ENCODE measurements at places on chromosomes 3 and 15. TPM values are rescaled to one million over a fixed set of nuclear protein-coding genes. Genes with fewer than 3 reads are reported as not detected.

- no peak for DNase-seq
Measured at GRCh38 chr15:80832686-80833085, 53.5 kb downstream of the CEMIP start.

GRCh38 chr3:171088496-171088895 lies 62.0 kb upstream of the SLC2A2 start:
- DNase-seq, result no peak

DNA sequence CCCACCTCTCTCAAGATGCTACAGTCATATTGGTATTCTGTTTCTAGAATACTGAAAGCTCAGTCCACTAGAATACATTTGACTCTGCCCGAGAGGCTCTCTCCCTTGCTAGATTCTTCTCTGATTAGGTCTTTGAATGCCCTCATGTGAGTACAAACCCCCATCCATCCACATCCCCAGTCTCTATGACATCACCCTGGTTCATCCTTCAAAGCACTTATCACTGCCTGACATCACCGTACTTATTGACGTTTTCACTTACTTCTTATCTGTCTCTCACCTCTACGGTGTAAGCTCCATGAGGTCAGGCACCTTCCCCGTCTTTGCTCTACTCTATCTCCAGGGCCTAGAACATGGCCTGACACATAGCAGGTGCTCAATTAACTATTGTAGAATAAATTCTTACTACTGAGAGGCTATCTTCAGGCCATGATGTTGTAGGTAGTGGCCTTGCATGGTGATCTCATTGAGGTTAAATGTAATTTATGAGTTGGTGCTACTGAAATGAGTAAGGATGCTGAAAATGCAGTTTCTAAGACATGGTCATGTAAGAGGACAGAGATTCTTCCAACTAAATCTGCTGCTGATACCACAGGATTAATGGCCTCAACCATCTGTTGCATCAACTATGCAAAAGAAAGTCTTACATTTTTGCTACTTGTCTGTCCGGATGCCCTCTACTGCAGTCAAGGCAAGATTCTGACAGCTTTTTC lies 26.8 kb downstream of the EOGT start:
- DNase-seq, result no peak

The EXD1 gene
- not detected for total RNA-seq

DNA sequence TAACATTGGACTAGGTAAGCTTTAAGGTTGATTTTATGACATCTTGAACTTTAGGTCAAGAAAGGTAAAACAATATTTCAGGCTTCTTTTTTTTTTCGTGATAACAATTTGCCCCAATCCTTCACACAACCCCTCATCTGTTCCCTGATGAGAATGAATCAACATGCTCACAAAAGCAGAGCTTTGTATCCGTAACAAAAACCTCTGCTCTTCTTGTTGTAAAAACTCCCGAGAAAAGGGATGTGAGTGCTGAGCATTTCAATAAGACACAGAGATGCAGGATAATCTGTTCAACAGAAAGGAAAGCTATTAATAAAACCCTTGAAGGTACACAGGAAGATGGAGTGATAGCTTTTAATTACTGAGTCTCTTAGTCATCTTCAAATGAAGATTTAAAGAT lies 94.3 kb downstream of the RAD18 start:
- no peak for DNase-seq

DNA sequence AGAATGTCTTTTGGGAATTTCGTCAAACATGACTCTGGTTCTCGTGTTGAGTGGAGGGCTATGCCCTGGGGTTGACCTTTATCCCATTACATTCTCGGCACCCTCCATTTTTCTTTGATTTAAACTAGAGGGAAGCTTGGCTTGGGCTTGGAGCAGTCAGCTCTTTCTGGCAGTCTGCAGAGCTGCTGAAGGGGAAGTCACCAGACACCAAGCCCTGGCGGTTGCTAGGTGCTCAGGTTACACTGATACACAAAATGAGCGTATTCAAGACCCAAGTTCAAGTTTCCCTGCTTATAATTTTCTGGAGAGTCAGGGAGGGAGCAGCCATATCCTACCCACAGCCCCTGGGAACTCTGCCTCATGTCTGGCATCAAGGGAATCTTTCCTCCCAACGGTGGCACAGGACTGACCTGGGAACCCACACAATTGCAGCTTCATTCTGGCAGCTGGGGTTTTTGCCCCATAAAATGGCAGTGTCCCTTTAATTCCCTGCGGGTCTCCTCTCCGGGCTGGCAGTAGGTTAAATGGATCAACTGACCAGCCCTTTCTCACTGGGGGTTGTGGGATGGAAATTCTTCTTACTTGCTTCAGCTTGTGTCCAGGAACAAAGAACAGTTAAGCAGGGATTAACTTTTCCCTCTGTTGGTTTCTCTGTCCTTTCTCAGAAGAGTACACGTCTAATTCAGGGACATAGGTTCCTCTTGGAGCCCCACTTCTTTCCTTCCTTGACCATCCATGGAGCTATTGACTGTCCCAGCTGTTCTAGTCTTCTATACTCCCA lies 110.0 kb upstream of the DLG1 start:
- no peak for DNase-seq

DNA sequence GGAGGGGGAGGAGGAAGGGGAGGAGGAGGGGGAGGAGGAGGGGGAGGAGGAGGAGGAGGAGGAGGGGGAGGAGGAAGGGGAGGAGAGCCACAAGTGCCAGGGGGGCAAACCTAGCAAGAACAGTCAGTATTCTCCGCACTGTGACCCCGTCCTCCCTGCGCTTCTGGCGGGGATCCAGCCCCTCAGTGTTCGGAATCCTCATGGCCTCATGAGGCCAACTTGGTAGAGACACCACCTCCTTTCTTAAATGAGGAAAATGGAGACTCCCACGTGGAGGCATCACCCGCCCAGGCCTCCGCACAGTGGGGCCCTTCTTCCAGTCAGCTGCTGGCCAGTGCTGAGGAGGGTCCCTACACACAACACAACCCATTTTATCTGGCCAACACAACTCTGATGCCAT lies 163.4 kb downstream of the XXYLT1 start:
- DNase-seq, result no peak

DNA sequence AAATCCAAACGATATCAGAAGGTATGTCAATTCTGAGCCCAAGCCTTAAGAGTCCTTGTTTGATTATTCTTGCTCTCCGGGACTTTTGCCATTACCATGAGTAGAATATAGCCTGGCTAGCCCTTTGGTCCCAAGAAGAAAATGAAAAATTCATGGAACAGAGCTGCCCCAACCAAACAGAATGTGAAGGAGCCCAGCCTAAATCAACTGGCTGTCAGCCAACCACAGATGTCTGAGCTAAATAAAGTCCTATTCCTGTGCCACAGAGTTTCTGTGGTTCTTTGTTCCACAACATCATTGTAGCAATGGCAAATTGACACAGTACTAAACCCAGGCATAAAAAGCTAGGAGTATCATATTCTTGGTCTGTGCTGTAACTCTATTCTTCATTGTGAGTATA lies 185.2 kb downstream of the CPNE4 start:
- DNase-seq, result no peak

GRCh38 chr3:16362770-16363169 lies 97.8 kb downstream of the OXNAD1 start:
- no peak for DNase-seq

- DNase-seq, result no peak
Measured at GRCh38 chr15:82178061-82178460, 84.5 kb downstream of the EFL1 start.

Measured in NCI-H460 (cell line).